Activated CD8-positive, alpha-beta memory T cell treated with anti-CD3 and anti-CD28 coated beads for 48 hours (primary cell): ENCODE measurements at places on chromosomes 2 and 18.

DNA sequence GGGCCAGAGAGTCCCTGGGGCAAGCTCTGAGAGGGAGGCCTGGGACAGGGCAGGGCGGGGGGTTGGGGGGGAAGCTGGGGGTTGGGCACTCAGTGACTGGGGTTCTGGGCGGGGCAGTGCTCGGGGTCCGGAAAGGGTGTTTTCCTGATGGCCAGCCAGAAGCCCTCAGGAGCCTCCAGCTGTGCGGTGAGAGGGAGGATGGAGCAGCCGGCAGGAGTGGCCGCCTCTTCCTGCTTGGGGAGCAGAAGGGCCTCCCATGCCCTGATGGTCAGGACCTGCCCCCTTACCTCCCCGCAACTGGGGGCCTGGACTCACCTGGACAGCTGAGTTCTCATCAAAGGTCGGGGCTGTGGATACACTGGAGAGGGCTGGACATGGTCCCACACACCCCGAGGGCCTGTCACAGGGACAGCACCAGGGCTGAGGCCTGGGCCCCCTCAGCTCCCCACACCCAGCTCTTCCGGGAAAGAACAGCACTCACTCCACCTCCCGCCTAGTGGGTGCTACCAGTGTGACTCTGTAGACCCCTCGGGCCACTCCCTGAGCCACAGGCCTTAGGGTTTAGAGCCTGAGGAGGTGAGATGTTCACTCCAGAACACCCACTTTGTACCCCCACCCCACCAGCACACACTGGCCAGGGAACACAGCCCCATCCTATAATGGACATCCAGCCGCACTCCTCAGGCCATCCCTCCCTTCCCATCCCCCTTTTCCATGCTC lies 6.7 kb downstream of the SFTPB start:
- DNase-seq: no peak

GRCh38 chr2:70861777-70862625 lies 26.4 kb upstream of the CD207 start:
- peak; percentile 66 for DNase-seq

DNA sequence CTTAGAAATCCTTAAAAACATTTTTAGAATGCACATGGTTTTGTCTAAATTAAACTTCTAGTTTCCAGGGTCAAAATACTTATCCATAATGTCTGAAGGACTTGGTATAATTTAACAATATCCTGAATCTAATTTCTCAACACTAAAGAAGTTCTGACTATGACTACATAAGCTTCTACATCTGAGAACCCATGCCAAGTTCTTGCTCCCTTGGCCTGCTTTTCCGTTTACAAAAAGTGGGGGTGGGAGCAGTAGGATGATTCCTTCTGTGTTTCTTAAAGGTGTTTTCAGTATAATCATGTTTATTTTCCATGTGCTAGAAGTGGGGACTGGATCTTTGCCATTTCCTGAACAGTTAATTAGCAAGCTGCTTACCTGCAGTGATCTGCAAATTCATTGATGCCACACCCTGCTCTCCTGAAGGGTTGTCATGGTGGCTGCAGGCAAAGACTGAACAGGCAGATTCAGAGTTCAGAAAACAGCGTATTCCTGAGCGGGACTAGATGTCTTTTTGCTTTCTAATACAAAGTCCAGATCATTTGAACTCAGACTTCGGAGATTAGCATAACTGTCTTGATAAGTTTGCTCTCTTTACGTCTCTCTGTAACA lies 36.2 kb downstream of the ADNP2 start:
- no peak for DNase-seq

- DNase-seq: no peak
These were observed 368.7 kb upstream of the ID2 start for GRCh38 chr2:8312861-8313830.

DNA sequence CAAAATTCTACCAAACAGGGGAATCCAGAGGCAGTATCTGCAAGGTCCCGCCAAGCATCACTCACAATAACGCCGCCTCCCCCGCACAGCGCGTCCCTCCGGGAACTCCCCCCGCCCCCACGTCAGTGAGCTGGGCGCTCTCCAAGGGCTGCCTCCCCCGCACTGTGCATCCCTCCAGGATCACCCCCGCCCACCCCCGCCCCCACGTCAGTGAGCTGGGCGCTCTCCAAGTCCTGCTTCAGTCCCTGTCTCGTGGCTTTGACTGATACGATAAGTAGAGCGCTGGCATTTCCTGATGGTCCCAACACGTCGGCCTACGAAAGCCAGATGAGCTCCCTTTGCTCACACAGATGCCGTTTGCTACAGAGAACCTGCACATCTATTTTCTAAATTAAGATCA lies 130.7 kb upstream of the TPO start:
- no peak for DNase-seq

GRCh38 chr2:164055623-164056022 lies 319.8 kb upstream of the FIGN start:
- no peak for DNase-seq

DNA sequence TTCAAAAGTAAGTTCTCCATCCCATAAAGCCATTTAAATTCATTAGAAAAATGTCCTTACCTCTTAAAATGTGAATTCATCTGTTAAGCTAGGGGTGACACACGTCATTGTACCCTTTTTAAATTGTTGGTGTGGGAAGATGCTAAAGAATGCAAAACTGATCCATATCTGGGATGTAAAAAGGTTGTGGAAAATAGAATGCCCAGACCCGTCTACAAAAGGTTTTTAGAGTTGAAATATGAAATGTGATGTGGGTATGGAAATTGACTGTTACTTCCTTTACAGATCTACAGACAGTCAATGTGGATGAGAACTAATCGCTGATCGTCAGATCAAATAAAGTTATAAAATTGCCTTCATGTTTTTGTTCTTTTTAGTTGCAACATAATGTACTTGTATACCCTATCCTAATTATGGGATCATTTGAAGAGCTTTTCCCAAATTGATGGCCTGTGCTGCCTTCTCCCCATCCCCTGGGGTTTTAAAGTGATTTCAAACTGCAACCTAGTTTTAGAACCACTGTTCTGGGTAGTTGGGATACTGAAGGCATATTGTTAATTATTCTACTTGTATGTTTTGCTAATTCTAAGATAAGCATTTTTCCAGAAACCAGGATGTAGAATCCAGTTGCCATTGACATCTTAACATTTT lies 4.1 kb downstream of the RPL31 start:
- DNase-seq: no peak

DNA sequence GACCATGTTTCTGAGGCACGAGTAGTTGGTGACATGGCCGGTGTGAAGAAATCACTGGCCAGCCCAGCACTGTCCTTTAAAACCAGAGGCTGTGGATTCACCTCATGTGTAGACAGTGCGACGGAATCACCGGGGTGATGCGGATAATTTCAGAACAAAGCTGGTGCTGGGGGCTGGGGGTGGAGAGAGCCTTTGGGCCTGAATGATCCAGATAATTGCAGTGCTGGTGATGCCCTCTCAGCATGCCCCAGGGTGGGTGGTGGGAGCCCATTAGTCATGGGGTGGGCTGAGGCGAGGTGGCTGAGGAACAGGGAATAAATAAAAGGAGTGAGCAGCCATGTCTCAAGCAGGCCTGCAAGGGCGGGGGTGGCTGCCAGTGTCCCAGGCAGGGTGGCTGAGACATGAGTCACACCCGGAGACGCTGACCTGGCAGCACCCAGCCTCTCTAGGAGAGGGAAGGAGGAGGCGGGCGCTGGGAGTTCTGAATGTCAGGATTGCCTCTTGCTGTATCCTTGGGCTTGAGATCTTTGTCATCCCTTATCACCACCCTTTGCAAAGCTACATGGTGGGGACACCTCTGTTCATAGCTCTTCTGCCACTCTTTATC lies 151.1 kb upstream of the MSH6 start:
- no peak for DNase-seq

GRCh38 chr2:181575650-181576025 lies 81.3 kb downstream of the CERKL start:
- no peak for DNase-seq

- DNase-seq: no peak
These were observed 46.6 kb downstream of the PIGN start for GRCh38 chr18:62140259-62140658.

GRCh38 chr2:140669911-140670310 lies 1460.9 kb downstream of the LRP1B start:
- no peak for DNase-seq

DNA sequence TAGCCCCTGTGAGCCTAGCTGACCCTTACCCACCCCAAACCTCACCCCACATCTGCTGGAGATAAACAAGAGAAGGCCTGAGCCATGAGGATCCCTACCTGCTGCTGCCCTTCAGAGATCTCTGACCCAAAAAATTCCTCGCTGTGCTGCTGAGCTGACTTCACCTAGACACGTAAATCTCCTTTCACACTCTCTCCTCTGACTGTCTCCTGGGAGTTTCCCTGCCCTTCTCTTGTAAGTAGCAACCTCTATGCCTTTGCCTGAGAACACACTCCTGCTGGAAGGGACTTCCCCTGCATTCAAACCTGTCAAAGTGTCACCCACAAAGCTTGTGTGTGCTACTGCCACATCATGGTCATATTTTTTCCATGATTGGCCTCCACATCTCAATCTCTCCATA lies 134.2 kb upstream of the NOL4 start:
- no peak for DNase-seq

DNA sequence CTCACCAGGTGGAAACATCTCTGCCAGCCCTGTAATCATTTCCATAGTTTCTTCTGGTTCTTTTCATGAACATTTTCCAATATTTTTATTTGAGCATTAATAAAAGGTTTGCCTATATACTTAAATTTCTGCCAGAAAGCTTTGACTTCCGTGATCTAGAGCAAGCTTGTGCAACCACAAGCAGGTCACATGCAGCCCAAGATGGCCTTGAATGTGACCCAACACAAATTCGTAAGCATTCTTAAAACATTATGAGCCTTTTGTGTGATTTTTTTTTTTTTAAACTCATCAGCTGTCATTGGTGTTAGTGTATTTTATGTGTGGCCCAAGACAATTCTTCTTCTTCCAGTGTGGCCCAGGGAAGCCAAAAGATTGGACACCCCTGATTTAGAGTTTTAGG lies 51.6 kb downstream of the NEDD4L start:
- DNase-seq: no peak

- no peak for DNase-seq
These were observed 157.4 kb downstream of the DTNA start for GRCh38 chr18:34867520-34867919.

DNA sequence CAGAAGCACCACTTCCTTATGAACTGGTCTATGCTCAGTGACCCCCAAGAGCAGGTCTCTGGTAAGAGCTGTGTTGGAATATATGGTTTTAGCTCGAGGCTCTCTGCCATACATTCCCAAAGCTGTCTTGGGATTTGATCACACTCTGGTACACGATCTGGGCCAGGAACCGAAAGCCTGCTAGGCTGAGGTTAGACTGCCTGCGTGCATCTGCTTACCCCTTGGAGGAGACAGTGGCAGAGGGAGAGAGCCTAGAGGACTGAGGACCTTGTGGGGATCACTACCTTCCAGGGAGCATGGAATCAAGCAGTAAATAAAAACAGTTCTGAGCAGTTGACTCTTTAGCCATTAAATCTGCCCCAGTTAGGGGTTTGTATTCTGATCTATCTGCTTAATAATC lies 63.7 kb downstream of the ZNF532 start:
- DNase-seq: no peak

- no peak for DNase-seq
These were observed 17.0 kb upstream of the ATL2 start for GRCh38 chr2:38394041-38394440.

- DNase-seq: no peak
These were observed 30.5 kb downstream of the B3GNT7 start for GRCh38 chr2:231425811-231426703.

- no peak for DNase-seq
These were observed 22.5 kb upstream of the SCYGR5 start for GRCh38 chr2:227643990-227644551.

GRCh38 chr18:48792141-48792540 lies 158.6 kb downstream of the SMAD7 start:
- DNase-seq: no peak

DNA sequence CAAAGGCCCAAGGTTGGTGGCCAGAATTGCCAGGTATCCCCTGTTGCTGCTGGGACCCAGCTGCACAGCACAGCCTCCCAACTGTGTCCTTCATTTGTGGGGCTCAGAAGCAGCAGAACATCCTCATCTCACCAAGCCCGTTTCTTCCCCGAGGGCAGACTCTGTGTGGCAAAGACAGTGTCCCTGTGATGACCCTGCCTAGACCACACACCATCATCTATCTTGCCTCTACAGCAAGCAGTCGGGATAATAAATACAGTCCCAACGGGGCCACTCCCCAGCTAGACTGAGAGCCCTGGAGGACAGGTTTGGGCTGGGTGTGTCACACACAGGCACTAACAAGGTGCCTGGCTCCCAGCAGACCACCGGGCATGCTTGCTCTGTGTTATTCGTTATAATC lies 93.4 kb downstream of the PTGR3 start:
- no peak for DNase-seq

DNA sequence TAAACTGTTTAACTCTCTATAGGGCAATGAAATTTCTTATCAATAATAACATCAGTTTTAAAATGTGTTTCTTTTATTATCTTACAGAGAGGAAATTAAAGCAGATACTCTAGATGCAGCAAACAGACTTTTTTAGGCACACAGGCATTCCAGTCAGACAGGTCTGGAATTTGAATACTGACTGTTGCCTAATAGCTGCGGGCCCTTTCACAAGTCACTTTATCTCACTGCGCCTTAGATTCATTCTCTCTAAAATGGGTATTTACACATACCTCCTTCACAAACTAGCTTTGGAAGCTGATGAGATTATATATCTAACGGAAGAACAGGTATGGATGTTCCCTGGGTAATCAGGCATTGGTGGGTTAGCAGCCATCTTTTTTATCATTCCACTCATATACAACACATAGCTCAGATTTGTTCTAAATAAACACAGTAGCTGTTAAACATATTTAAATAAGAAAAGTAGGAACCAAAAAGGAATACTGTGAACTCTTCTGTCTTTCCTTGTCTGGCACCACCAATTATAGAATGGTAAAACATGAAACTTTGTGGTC lies 104.2 kb downstream of the LRP2 start:
- no peak for DNase-seq

DNA sequence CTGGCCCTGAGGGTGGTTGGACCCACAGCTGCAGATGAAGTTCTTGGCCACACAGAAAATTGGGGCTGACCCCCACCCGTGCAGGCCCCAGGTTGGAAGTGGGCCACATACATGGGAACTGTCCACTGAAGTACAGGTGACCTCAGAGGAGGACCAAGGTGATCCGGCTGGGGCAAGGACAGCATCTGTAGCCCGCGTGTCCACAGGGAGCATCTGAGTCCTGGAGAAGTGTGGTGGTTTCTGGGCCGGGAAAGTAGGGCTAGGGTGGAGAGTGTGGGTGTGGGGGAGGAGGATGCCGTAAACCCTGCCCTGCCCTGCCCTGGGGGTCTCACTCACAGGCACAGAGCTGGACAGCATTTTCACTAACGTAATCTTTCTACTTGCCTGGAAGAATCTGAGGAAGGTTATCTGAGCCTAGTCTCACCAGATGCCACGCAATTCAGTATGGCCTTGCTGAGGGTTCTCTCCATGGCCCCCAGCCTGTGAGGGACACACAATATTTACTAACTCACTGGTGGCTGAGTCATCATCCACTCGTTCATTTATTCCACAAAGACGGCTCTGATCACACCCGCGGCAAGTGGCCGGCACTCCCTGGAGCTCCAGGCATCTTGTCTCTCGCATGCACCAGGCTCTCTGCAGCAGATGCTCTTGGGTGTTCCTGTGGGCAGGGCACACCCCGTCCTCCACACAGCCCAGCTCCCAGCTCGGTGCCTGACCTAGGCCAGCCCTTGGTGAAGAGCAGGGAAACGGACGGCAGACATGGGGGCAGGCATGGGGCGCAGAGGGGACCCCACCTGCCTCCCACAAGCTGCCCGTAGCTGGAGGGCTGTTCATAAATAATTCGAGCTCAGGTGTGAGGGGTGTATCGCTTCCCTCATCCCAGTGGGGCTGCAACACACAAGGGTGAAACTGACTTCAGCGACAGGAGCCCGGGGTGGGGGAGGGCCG lies 51.2 kb downstream of the INHBB start:
- DNase-seq: no peak
